ENCODE measurements at places on chromosomes 2 and 18.

- H3K36me3 ChIP-seq = no peaks in the 10 kb centered on the region
- DNase-seq = no peak
- H3K4me1 ChIP-seq = no peaks in the 10 kb centered on the region
- H3K4me3 ChIP-seq = no peak overlapping the region
- no peaks in the 10 kb centered on the region for H3K27me3 ChIP-seq
Measured at GRCh38 chr2:4553241-4553640, 849.9 kb downstream of the DCDC2C start.

- no peak overlapping the region for H3K4me3 ChIP-seq
- no peaks in the 10 kb centered on the region for H3K27me3 ChIP-seq
- H3K36me3 ChIP-seq = peaks cover 6% of the 10 kb centered on the region
- DNase-seq = no peak
Measured at GRCh38 chr2:55309446-55309845, 40.4 kb upstream of the MTIF2 start.

DNA sequence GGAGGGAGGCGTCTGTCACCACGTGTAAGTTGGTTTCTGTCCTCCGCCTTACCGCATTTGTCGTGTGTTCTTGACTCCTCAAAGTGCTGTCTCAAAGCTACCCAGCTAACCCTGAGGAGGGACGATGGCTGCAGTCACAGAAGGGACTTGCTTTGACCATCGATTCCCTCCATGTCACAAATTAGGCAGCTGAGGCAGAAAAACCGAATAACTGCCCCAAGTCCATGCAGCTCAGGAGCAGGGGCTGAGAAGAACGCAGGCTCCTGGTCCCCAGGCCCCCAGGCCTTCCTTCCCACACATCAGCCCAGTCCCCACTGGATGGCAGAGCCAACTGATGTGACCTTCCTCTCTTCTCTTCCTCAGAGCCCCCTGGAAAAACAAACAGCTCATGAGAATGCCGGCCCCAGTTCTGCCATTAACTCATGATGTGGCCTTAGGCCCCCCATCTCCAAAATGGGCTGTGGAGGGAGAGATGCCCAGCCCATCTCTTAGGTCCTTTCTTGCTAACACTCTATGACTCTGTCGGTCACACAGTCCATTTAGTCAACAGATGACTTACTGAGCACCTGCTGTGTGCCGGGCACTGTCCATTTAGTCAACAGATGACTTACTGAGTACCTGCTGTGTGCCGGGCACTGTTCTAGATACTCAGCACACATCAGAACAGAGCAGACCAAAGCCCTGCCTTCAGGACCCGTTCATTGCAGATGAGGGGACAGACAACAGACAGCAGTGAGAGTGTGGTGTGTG lies 19.6 kb downstream of the MTERF4 start:
- H3K36me3 ChIP-seq = peaks cover 24% of the 10 kb centered on the region
- DNase-seq = no peak
- H3K4me3 ChIP-seq = no peak overlapping the region
- H3K27me3 ChIP-seq = no peaks in the 10 kb centered on the region
- peak overlapping the region; percentile 84 for H3K27ac ChIP-seq
- peaks cover 10% of the 10 kb centered on the region for H3K4me1 ChIP-seq

DNA sequence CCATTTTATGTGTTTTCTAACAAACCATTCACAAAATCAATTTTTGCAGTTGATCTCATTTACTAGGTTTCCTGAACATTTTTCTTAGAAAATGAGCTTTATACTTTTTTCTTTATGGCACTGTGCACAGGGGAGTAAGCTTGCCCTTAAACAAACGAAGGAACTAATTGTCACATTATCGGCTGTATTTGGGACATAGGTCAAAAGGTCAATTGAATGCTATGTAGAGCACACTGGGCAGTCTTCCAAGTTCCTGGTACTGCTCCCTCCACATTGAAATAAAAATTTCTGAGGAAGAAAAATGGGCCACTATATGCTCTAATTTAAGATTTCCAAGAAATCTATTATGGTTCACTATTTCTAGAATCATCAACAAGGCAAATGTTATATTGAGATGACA lies 93.6 kb upstream of the TMEFF2 start:
- no peak overlapping the region for H3K4me3 ChIP-seq
- DNase-seq = no peak
- H3K4me1 ChIP-seq = no peaks in the 10 kb centered on the region
- H3K27ac ChIP-seq = no peak overlapping the region
- H3K36me3 ChIP-seq = no peaks in the 10 kb centered on the region

DNA sequence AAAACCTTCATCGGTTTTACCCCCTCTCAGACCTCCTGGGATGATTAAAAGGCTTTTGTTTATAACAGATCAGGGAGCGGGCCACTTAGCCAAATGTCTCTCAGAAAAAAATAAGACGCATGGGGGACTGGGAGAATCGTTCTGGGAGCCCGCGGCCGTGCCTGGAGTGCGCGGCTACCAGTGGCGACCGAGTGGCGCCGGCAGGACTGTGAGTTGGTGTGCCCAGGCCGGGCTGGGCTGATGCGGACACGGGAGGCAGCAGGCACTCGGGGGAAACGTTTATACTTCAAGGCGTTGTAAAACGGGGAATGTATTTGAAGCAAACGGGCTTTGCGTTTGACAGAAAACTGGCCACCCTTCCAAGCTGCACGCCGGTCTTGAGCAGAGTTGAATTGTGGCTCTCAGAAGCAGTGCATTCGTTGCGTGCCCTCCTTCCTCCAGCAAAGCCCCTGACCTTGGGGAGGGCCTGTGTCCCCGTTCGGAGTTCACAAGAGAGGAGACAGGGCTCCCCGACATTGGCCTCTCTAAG lies 4.7 kb upstream of the HOXD10 start:
- no peak overlapping the region for H3K4me3 ChIP-seq
- H3K27me3 ChIP-seq = peaks cover 86% of the 10 kb centered on the region
- peaks cover 42% of the 10 kb centered on the region for H3K36me3 ChIP-seq

DNA sequence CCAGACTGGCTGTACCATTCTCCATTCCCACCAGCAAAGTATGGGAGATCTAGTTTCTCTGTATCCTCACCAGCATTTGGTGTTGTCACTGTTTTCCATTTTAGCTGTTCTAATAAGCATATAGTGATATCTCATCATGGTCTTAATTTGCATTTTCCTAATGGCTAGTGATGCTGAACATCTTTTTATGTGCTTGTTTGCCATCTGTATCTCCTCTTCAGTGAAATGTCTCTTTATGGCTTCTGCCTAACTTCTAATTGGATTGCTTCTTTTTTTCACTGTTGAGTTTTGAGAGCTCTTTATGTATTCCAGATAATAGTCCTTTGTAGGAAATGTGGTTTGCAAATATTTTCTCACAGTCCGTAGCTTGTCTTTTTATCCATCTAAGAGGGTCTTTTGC lies 18.9 kb upstream of the BIN1 start:
- no peak overlapping the region for H3K4me3 ChIP-seq
- no peak overlapping the region for H3K27ac ChIP-seq
- no peak for DNase-seq
- H3K4me1 ChIP-seq = peaks cover 4% of the 10 kb centered on the region

GRCh38 chr18:37339701-37340215 lies 225.8 kb downstream of the CELF4 start:
- no peaks in the 10 kb centered on the region for H3K36me3 ChIP-seq
- no peak for DNase-seq
- H3K27me3 ChIP-seq = peaks cover 57% of the 10 kb centered on the region
- H3K4me3 ChIP-seq = no peak overlapping the region

DNA sequence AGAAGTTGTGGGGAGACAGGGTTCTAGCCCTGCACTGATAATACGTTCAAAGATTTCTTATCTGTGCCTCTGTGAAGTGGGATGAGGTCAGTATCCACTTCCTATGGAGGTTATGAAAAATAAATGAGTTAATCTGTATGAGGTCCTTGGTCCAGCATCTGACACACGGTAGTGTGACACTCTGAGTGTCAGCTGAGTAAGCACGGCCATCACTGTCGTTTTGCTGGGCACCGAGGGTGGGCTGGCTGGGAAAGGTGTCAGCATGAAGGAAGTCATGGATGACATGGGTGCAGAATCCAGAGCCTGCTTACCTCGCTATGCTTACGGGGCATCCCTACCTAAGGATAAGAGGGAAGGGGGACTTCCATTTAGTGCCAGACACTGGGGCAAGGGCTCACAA lies 150.3 kb downstream of the INHBB start:
- H3K4me3 ChIP-seq = no peak overlapping the region
- H3K36me3 ChIP-seq = no peaks in the 10 kb centered on the region
- no peak overlapping the region for H3K27ac ChIP-seq
- no peaks in the 10 kb centered on the region for H3K4me1 ChIP-seq

DNA sequence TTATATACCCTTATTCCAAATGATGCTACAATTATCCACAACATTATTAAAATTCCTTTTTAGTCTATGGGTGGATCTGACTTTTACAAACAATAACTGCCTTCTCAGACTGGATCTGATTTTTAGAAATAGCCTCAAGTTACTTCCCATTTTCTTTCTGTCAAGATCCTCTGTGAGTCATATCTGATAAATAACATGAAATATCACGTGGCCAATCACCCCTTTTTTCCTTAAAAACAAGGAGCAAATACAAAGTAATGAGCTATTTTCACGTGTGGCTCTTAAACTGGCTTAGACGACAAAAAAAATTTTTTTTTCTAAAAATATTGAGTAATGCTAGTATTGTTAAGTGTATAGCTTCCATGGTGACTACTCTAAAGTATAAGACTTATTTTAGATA lies 6.7 kb downstream of the PELI1 start:
- no peak overlapping the region for H3K4me3 ChIP-seq
- H3K36me3 ChIP-seq = peaks cover 15% of the 10 kb centered on the region
- DNase-seq = no peak
- H3K27ac ChIP-seq = no peak overlapping the region

DNA sequence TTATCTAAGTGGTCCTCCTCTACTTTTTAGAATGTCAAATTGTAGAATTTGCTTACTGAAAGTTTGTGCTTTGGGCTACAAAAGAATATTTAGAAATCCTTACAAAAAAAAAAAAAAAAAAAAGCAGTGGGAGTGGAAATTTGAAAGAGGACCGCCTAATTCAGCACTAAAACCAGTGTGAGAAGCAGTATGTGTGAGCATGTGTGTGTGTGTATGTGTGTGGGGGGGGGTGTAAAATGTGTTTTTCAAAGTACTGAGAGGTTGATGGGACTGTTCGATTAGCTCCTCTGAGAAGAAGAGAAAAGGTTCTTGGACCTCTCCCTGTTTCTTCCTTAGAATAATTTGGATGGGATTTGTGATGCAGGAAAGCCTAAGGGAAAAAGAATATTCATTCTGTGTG lies at the start of gene VIT:
Gene VIT (plus strand): TSS at position 175 of the 400 bp plus-strand sequence. CDS start 19,664 bp downstream, outside the sequence.
- no peak within 1 kb of the TSS for H3K27ac ChIP-seq
- peaks cover 3% of the 10 kb centered on the region for H3K36me3 ChIP-seq
- DNase-seq = no peak
- no peaks in the 10 kb centered on the region for H3K4me1 ChIP-seq
- no peak within 1 kb of the TSS for H3K4me3 ChIP-seq
- peaks cover 7% of the 10 kb centered on the region for H3K27me3 ChIP-seq

- no peaks in the 10 kb centered on the region for H3K36me3 ChIP-seq
- H3K27me3 ChIP-seq = peaks cover 33% of the 10 kb centered on the region
- peaks cover 7% of the 10 kb centered on the region for H3K4me1 ChIP-seq
- H3K27ac ChIP-seq = no peak overlapping the region
Measured at GRCh38 chr18:46754188-46754587, 2.7 kb downstream of the ST8SIA5 start.

- H3K4me1 ChIP-seq = no peaks in the 10 kb centered on the region
- H3K27ac ChIP-seq = no peak overlapping the region
- no peak overlapping the region for H3K4me3 ChIP-seq
- no peak for DNase-seq
- peaks cover 29% of the 10 kb centered on the region for H3K27me3 ChIP-seq
Measured at GRCh38 chr18:75475228-75475627, 47.7 kb upstream of the SMIM21 start.

DNA sequence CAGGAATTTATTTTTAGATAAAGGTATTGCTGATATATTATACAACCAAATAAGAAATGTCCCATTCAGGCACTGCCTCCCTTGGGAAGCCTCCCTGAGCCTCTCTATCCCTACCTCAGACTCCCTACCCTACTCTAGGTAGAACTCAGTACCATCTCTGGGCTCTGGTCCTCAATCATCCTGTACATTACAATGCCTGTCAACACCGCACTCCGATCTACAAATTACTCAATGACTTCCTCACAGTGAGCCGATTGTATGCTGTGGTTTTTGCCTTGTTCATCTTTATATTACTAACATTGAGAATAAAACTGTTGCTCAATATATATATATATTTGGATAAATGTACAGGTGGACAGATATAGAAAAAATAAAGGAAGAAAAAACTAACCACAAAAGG lies 207.5 kb downstream of the STK39 start:
- H3K4me3 ChIP-seq = no peak overlapping the region
- no peak overlapping the region for H3K27ac ChIP-seq
- peaks cover 3% of the 10 kb centered on the region for H3K36me3 ChIP-seq
- peaks cover 50% of the 10 kb centered on the region for H3K4me1 ChIP-seq
- H3K27me3 ChIP-seq = no peaks in the 10 kb centered on the region
- DNase-seq = no peak

GRCh38 chr2:206584323-206585116 lies 57.8 kb upstream of the FAM237A start:
- no peaks in the 10 kb centered on the region for H3K36me3 ChIP-seq
- no peak for DNase-seq
- H3K27me3 ChIP-seq = peaks cover 9% of the 10 kb centered on the region

GRCh38 chr18:35513181-35513936 lies 15.6 kb upstream of the INO80C start:
- H3K4me1 ChIP-seq = no peaks in the 10 kb centered on the region
- H3K27me3 ChIP-seq = no peaks in the 10 kb centered on the region
- H3K36me3 ChIP-seq = no peaks in the 10 kb centered on the region
- no peak for DNase-seq

DNA sequence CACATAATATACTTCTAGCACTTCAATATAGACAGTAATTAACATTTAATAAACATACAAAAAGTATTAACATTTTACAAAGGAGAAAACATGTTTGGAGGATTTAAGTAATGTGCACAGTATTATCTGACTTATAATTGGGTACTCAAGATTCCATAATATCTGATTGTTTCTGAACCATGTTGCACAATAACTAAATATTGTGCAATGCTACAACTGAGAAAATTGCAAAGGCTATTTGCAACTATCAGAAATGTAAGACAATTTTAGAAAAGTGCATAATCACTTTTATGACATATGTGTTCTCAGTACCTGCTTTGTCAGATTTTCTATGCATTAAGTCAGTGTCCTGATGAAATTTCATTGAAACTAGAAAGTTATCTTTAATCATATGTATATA lies 934.6 kb downstream of the SOCS6 start:
- DNase-seq = no peak
- no peak overlapping the region for H3K27ac ChIP-seq
- no peaks in the 10 kb centered on the region for H3K4me1 ChIP-seq
- H3K27me3 ChIP-seq = no peaks in the 10 kb centered on the region
- H3K4me3 ChIP-seq = no peak overlapping the region
- H3K36me3 ChIP-seq = no peaks in the 10 kb centered on the region

DNA sequence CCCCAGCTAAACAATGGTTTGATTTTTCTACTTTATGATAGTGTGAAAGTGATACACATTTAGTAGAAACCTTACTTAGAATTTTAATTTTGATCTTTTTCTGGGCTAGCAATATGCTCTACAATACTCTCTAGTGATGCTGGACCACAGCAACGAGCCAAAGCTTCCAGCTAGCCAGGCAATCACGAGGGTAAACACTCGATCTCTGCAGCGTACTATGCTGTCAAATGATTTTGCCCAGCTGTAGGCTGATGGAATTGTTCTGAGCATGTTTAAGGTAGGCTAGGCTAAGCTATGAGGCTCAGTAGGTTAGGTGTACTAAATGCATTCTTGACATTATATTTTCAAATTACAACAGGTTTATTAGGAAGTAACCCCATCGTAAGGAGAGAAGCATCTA lies 207.5 kb downstream of the LRRTM4 start:
- no peaks in the 10 kb centered on the region for H3K36me3 ChIP-seq
- DNase-seq = no peak
- no peak overlapping the region for H3K4me3 ChIP-seq
- H3K27me3 ChIP-seq = no peaks in the 10 kb centered on the region
- H3K4me1 ChIP-seq = no peaks in the 10 kb centered on the region
